WTC11 (cell line): ENCODE measurements at places on chromosomes 1 and 21. TPM values are rescaled to one million over a fixed set of nuclear protein-coding genes. Genes with fewer than 3 reads are reported as not detected.

The PGM1 gene
- 111 to 146 TPM (median 143 TPM) in 3 replicates for total RNA-seq

DNA sequence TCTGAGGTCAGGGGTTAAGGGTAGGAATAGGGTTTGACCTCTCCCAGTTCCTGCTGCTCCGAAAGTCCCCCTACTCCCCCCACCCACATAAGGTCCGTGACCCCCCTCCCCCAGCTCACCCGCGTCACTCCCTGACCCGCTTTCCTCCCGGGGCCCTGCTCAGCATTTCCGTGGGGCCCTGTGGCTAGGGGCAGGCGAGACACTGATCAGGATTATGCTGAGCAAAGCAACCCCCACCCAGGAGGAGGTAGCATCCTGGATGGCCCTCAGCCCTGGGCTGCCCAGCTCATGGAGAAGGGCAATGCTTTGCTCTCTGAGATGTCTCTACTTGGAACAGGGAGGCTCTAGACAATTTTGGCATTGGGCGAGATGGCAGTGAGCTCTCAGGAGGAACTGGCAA, 3.7 kb downstream of the RORC start:
- H3K27me3 ChIP-seq, result peaks cover 6% of the 10 kb centered on the region; the same call in 1 of the 2 replicates
- no peaks in the 10 kb centered on the region for H3K36me3 ChIP-seq
- DNase-seq, result no peak
- no peak overlapping the region for H3K27ac ChIP-seq
- H3K4me1 ChIP-seq, result peaks cover 48% of the 10 kb centered on the region

DNA sequence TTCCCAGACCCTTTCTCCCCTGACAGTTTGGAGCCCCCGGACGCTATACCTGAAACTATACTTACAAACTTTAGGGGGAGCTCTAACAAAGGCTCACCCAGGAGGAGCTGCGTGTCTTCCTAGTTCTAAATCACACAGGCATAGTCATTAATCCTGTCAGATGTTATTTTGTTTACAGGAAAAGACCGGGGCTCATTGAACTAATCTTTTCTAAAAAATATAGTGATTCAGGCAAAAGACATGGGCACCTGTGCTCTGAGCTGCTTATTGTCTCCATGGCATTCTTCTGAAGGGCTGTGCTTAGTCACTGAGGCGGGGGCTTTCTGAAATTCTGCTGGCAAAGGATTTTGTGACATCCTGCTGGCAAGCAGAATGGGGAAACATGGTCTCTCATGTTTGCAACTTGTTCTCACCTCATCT, 1577.0 kb downstream of the NCAM2 start:
- H3K27me3 ChIP-seq, result no peaks in the 10 kb centered on the region
- H3K4me1 ChIP-seq, result peaks cover 3% of the 10 kb centered on the region; the same call in 1 of the 2 replicates
- peak; percentile 25 for DNase-seq
- H3K36me3 ChIP-seq, result no peaks in the 10 kb centered on the region
- peak overlapping the region; percentile 45 for H3K4me3 ChIP-seq

DNA sequence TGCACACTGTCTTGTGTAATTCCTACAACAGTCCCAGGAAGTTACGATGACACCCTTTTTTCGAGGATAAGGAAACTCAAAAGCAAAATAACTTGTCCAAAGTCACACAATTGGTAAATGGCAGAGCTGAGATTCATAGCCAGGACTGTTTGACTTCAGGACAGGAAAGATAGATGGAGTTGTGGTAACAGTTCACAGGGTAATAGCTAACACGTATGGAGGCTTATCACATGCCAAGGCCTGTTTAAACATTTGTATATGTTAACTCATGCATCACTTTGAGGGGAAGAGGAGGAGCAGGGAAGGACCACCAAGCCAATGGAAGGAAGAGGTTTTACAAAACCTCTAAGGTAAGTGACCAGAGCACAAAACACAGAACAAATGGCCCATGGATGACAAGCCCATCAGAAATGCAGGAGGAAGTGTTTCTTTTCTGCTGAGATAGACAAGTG, 2.8 kb downstream of the DHCR24 start:
- H3K27me3 ChIP-seq, result no peaks in the 10 kb centered on the region
- H3K4me1 ChIP-seq, result peaks cover 47% of the 10 kb centered on the region
- H3K27ac ChIP-seq, result peak overlapping the region; percentile 71
- no peak for DNase-seq

The FNDC10 gene
- 30.4 to 37.5 TPM (median 34.9 TPM) in 3 replicates for total RNA-seq

- H3K4me1 ChIP-seq, result peaks cover 40% of the 10 kb centered on the region
- DNase-seq, result no peak
- H3K27me3 ChIP-seq, result no peaks in the 10 kb centered on the region
- H3K36me3 ChIP-seq, result no peaks in the 10 kb centered on the region
- H3K27ac ChIP-seq, result no peak overlapping the region
- no peak overlapping the region for H3K4me3 ChIP-seq
These were observed 134.2 kb downstream of the NAV1 start for GRCh38 chr1:201673093-201673492.

- H3K36me3 ChIP-seq, result no peaks in the 10 kb centered on the region; the same call in 1 of the 2 replicates
- no peaks in the 10 kb centered on the region for H3K27me3 ChIP-seq
These were observed 22.0 kb downstream of the TSPAN2 start for GRCh38 chr1:115067161-115067859.

- peaks cover 26% of the 10 kb centered on the region for H3K27me3 ChIP-seq
- H3K36me3 ChIP-seq, result peaks cover 11% of the 10 kb centered on the region
- H3K4me1 ChIP-seq, result peaks cover 57% of the 10 kb centered on the region
- peak within 1 kb of the TSS; percentile 81 for H3K4me3 ChIP-seq
These were observed at the start of gene TRNP1 for GRCh38 chr1:26993237-26994019. Gene TRNP1, plus strand, starts transcription at chr1:26993692. Its CDS starts 95 bp downstream, at chr1:26993787.

DNA sequence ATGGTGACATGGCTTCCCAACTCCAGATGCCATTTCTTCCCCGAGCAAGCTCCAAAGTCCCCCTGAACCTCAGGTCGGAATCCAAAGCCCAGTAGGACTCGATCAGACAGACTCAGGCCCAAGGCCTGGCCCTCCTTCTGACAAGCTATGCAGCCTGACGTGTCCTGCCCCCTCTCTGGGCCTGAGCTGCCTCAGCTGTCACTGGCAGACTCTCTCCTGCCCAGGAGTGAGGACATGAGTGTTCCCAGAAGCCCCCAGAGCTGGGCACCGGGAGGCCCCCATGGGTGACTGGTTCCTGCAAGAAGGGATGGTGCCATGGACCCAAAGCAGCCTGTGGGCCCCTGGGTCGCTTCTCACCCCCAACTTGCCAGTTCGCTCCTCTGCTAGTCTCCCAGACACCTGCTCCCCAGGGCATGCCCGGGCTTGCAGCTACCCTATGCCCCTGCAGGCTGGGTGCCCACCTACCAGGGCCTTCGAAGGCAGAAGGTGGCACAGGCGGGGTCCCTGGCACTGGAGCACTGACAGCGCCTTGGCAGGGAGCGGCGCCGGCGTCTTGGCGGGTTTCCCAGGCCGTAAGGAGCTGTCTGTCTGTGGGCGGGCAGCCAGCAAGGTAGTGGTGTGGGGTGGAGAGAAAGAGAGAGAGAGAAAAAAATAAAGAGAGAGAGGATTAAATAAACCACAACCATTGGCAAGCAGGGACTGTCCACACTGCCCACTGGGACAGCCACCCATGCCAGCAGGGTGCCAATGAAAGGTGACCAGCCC, 2.3 kb downstream of the EDN2 start:
- no peaks in the 10 kb centered on the region for H3K36me3 ChIP-seq
- peaks cover 37% of the 10 kb centered on the region for H3K4me1 ChIP-seq
- H3K27me3 ChIP-seq, result peaks cover 1% of the 10 kb centered on the region; the same call in 1 of the 2 replicates
- H3K27ac ChIP-seq, result no peak overlapping the region

DNA sequence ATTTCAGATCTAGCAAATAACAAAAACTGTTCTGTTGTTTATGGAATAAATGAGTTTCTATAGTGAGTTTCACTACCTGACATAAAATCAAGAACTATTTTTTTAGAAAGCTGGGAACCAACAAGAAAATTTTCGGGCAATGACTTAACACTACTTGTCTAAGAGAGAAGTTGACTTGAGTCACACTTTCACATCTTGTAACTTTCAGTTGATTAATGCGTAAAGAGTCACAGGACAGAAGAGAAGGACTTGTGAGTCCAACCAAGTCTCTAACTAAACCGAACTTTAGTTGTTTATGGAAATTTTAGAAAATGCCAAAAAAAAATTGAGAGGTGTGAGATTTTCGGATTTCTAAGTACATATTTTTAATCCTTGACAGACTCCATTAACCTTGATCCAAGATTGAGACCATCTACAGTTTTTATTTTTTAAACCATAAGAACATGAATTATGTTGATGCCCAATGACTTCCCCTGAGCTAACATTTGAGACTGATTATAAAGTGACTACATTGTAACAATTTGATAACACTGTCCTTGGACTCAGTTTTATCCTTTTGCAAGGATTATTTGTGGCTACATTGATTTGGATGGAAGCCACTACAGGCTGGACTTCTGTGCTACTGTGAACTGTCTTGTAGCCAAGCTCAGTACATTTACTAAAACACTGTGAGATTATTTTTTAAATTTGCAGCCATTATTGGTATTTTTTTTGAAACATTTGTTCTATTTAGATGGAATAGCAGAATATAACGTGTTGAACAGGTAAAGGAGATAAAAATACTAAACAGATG, 284.0 kb downstream of the PTPRC start:
- H3K27ac ChIP-seq, result no peak overlapping the region
- H3K4me1 ChIP-seq, result peaks cover 9% of the 10 kb centered on the region
- no peaks in the 10 kb centered on the region for H3K36me3 ChIP-seq
- H3K27me3 ChIP-seq, result no peaks in the 10 kb centered on the region
- DNase-seq, result no peak

GRCh38 chr1:116472431-116472961, 98.3 kb downstream of the CD58 start:
- H3K4me1 ChIP-seq, result peaks cover 13% of the 10 kb centered on the region
- DNase-seq, result no peak
- no peak overlapping the region for H3K27ac ChIP-seq
- no peaks in the 10 kb centered on the region for H3K27me3 ChIP-seq

DNA sequence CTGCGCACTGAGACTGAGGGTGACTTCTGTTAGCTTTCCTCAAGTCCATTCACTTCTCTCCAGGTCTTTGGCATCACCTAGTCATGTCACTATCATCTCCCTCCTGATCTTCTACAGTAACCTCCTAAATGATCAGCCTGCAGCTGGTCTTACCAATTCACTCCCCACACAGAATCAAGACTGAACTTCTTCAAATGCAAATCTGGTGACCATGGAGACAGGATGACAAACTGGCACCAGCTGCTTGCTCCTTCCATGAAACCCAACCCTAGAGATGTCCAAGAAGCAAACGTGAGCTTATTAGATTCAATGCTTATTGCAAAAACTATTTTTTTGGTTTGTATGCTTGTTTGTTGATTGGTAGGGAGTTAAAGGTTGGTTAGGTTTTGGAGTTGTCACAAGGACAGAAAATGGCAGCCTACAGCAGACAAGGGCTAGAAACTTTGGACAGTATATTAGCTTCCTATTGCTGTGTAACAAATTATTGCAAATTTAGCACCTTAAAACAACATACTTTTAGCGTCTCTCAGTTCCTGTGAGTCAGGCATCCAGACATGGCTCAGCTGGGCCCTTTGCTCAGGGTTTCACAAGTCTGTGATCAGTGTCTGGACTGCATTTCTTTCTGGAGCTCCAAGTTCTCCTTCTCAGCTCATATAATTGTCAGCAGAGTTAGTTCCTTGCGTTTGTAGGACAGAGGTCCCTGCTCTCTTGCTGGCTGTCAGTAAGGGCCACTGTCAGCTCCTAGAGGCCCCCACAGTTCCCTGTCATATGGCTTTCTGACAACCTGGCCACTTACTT, 53.3 kb upstream of the GJA8 start:
- H3K4me3 ChIP-seq, result no peak overlapping the region
- no peak overlapping the region for H3K27ac ChIP-seq
- H3K27me3 ChIP-seq, result no peaks in the 10 kb centered on the region; the same call in 1 of the 2 replicates
- no peak for DNase-seq
- no peaks in the 10 kb centered on the region for H3K36me3 ChIP-seq
- peaks cover 31% of the 10 kb centered on the region for H3K4me1 ChIP-seq

- H3K4me3 ChIP-seq, result no peak overlapping the region
- DNase-seq, result peak; percentile 7
- H3K4me1 ChIP-seq, result peaks cover 21% of the 10 kb centered on the region
- peaks cover 13% of the 10 kb centered on the region for H3K36me3 ChIP-seq
These were observed 30.8 kb upstream of the COL18A1 start for GRCh38 chr21:45373991-45374816.

The GSTM5 gene
- 0.09 to 0.16 TPM (median 0.11 TPM) in 3 replicates for total RNA-seq

The FAM163A gene
- 0.07 to 0.09 TPM (median 0.07 TPM) in 3 replicates for total RNA-seq

The FAM78B gene
- 2.2 to 2.7 TPM (median 2.6 TPM) in 3 replicates for total RNA-seq

- H3K4me3 ChIP-seq, result no peak overlapping the region
- DNase-seq, result no peak
- peaks cover 13% of the 10 kb centered on the region for H3K27me3 ChIP-seq
- H3K27ac ChIP-seq, result no peak overlapping the region
These were observed 6.3 kb downstream of the KCNQ4 start for GRCh38 chr1:40789661-40790430.

- H3K4me1 ChIP-seq, result peaks cover 38% of the 10 kb centered on the region
- H3K27ac ChIP-seq, result no peak overlapping the region
- no peak for DNase-seq
- no peaks in the 10 kb centered on the region for H3K36me3 ChIP-seq
These were observed 22.7 kb upstream of the ACBD6 start for GRCh38 chr1:180524915-180525714.

DNA sequence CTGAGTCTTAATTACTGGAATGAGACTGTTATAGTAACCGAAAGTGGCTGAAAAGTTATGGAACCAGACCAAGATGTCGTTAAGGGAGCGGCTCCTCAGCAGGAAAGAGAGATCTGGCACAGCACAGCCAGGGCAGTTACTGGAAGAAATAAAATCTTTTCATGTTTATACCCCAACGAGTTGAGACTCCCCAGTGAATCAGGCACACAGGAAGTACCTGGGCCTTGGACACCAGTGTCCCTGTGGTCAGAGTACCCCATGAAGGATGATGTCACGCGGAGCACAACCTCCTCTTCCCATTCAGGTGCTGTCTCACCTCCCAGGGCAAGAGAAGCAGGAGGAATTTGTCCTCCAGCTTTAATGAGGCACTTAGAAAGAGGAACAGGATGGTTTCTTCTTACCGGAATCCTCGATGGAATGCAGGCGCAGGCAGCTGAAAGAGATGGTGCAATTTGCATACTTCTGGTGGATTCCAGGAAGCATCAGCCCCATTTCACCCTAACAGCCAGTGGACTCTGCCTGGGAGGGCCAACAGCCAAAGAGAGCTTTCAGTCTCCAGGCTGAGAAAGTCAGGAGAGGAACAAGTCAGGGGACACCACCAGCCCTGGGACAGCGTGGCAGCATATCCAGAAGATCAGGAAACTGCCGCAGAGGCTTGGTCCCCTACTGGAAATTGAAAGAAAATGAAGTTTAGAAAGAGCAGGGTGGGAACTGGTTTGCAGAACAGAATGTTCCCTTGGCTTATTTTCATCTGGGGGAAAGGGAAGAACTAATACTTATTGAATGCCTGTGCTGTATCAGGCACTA, 35.9 kb upstream of the CTTNBP2NL start:
- H3K27ac ChIP-seq, result no peak overlapping the region; the same call in 1 of the 2 replicates
- peaks cover 8% of the 10 kb centered on the region for H3K27me3 ChIP-seq
- no peak overlapping the region for H3K4me3 ChIP-seq
- peak; percentile 36 for DNase-seq

DNA sequence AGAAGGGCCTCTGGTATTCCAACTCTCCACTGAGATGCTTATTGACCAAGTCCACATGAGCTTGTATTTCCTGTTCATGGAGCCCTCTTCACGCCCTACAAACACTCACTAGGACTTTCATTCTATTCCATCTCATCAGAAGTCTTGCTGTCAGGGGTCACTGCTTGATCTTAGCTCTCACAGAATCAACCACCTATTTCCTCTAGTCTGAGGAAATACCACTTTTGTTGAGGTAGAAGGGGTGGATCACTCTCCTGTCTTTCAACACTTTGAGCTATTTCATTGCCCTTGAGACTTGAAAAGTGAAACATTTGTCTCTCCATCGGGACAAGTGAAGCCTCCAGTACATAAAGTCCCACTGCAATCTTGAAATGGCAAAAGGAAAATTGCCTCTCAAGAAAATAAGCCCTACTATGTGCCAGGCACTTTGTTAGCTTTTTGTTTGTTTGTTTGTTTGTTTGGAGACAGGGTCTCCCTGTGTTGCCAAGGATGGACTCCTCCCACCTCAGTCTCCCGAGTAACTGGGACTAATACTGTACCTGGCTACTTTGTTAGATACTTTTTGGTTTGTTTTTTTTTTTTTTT, 19.8 kb upstream of the FAM110D start:
- peaks cover 3% of the 10 kb centered on the region; the same call in 1 of the 2 replicates for H3K4me1 ChIP-seq
- 0 out of 2 replicates have a peak overlapping the region, but pooled peaks have one; percentile 60 for H3K27ac ChIP-seq
- peaks cover 7% of the 10 kb centered on the region; the same call in 1 of the 2 replicates for H3K27me3 ChIP-seq
- no peak for DNase-seq
